H9 (cell line): ENCODE measurements at places on chromosomes 3 and 15.

GRCh38 chr3:46719735-46720271 is 2.1 kb upstream of the PRSS50 start:
- H3K4me1 ChIP-seq = no peaks in the 10 kb centered on the region
- H3K4me3 ChIP-seq = no peak overlapping the region
- no peak overlapping the region for H3K27ac ChIP-seq
- H3K36me3 ChIP-seq = no peaks in the 10 kb centered on the region

GRCh38 chr15:71054286-71054952 is 60.9 kb upstream of the THSD4 start:
- no peaks in the 10 kb centered on the region for H3K27me3 ChIP-seq
- no peak for DNase-seq
- no peaks in the 10 kb centered on the region for H3K36me3 ChIP-seq
- no peaks in the 10 kb centered on the region for H3K4me1 ChIP-seq
- no peak overlapping the region for H3K4me3 ChIP-seq

DNA sequence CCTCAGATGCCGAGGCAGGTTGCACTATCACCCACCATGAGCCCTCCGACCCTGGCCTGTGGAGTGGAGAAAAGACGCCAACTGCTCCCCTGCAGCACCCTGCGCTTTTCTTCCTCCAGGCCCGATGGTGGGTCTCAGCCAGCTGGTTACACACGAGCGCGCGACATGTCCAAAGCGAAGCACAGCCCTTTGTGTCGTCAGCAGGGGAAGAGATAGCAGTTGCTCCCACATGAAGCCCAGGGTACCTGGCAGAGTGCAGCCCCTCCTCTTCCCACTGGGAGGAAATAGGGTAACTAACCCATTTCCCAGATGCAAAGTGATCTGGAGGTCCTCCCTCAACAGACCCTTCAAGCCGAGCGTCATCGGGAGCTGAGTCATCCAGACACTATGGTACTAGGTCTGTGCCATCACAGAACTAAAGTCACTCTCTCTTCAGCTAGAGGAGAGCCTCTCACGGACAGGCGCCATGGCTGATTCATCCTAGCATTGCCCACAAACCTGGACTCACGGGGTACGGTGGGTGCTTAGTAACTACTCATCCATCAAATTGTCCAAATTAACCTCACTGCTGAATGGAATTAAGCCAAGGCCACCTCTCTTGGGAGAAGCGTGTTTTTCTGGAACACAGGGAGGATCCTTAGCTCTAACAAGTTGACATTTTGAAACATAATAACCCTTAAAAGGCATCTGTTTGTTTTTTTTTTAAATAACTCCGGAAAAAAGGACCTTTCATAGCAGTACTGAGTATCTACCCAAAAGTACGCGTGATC is 45.2 kb upstream of the BDH1 start:
- H3K27me3 ChIP-seq = no peaks in the 10 kb centered on the region
- H3K27ac ChIP-seq = no peak overlapping the region
- DNase-seq = no peak

DNA sequence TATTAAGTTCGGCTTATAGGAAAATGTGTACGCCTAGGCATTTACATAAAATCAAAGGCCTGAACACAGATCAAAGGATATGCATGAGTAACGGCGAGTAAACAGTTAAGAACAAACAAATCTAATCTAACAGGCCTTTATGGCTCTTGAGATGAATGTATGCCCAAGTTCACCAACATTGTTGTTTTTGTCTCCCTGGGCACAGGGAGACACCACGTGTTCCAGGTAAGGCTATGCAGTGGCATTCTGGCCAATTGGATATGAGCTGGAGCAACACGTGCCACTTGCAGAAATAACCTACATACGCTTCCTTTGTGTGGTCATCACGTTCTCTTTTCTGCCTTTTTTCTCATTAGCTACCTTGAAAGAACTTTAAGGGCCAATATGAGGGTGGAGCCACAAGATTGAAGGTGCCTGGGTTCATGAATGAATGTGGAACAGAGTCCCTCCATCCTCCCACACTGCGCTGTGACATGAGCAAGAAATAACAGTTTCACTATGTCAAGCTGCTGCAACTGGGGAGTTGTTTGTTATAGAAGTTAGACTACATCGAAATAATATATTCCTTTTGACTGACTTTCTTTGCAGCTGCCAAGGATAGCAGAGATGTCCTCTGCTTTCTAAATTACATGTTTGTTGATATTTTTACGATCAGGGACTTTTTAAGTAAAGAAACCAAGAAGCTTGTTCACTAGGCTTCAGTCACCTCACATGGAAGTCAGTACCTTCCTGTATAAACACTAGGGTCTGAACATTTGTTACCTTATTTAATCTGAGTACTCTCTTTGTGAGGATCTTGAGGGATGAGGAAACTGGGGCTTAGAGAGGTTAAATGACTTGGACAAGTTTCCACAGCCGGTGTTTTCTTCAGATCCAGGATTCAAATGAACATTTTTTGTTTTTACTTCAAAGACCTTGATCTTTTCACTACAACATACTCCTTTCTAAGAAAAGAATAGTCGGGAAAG is 427.5 kb upstream of the TBL1XR1 start:
- H3K4me3 ChIP-seq = no peak overlapping the region
- H3K27me3 ChIP-seq = no peaks in the 10 kb centered on the region
- no peak for DNase-seq
- H3K27ac ChIP-seq = no peak overlapping the region
- H3K36me3 ChIP-seq = peaks cover 6% of the 10 kb centered on the region

DNA sequence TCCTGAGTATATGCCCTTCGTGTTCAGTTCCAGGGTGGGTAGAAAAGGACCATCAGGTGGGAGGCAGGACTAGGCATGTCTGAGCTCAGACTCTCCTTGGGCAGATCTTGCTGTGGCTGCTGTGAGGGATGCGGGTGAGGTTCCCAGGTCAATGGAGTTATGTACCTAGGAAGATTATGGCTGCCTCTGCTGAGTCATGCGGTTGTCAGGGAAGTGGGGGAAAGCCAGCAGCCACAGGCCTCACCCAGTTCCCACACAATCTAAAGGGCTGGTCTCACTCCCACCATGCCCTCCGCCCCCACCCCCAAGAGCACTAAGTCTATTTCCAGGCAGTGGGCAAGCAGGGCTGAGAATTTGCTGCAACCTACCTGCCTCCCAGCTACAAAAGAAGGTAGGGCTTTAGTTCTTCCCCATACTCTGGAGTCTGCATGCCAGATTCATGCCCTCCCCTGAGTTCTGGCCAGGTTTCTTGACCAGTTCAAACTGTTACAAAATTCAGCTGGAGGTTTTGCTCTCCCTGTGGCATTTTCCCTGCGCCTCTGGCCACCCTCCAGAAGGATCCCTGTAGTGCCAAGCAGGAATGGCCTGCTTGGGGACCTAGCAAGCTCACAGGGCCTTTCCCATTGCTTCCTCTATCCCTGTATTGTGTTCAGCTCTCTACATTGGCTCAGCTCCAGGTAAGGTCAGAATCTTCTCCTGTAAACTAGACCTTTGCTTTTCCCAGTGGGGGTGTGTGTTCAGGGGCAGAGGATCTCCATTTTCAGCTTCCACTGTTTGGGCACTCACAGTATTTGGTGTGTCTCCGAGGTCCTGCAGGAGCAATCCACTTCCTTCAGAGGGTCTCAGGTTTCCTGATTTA is 12.7 kb upstream of the TMCO5A start:
- no peak for DNase-seq
- H3K27ac ChIP-seq = no peak overlapping the region
- no peak overlapping the region for H3K4me3 ChIP-seq
- H3K27me3 ChIP-seq = no peaks in the 10 kb centered on the region
